ENCODE measurements at places on chromosomes 7 and 10. TPM values are rescaled to one million over a fixed set of nuclear protein-coding genes. Genes with fewer than 3 reads are reported as not detected.

Gene TMEM229A
- 0.07 TPM for total RNA-seq

Gene ZEB1
- 65.2 TPM for total RNA-seq

Gene PIP
- not detected for total RNA-seq

Gene LRRC61
- 0.36 TPM for total RNA-seq

Gene SEPTIN14
- total RNA-seq: not detected

Gene FKBP6
- total RNA-seq: not detected
